ENCODE measurements at places on chromosomes 7 and 10. TPM values are rescaled to one million over a fixed set of nuclear protein-coding genes. Genes with fewer than 3 reads are reported as not detected.
A peak's percentile ranks its signal among the peaks of the same experiment; 100 is the strongest.

DNA sequence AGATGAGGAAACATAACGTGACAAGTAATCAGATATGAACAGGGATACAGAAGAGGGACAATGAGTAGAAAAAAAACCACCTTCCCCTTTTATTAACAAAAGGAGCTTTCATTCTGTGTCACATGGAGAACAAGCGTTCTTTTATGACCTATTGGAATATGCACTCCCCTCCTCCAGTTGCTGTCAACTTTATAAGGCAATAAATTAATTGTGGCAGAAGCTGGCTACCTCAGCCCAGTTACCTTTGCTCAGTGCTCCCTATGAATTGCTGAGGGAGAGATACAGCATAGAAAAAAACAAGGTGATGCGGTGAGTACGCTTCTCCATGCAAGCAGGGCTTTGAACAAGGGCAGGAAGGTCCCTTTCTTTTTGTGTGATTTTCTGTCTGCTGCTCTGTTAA lies at the start of gene MGAM2:
MGAM2 (plus strand) TSS at position 220 of the 400 bp plus-strand sequence. CDS start 5,156 bp downstream, outside the sequence.
- no peak for DNase-seq

DNA sequence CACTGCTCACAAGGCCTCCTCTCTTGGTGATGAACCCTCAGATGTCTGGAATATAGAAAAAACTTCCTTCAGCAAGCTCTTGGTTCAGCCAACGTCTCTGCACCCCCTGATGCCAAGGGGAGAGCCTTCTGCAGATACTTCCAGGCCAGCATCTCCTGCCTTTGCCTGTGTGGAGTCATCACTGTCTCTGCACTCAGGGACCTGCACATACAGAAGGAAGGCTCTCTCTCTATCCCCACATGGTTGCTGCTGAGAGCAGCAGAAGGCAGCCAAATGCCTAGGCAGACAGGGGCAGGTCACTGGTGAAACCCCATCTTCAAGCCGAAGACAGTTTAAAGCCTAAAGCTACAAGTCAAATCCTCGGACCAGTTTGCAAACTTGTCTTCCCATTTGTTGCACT lies 137.6 kb downstream of the WDR11 start:
- no peak for DNase-seq

- DNase-seq, result no peak
Measured at GRCh38 chr7:81399471-81399870, 370.4 kb downstream of the HGF start.

GRCh38 chr7:135259702-135260101 lies 26.1 kb downstream of the STRA8 start:
- no peak for DNase-seq

- DNase-seq, result peak; percentile 43
Measured at GRCh38 chr10:47454008-47454779, 29.7 kb downstream of the ANXA8 start.

DNA sequence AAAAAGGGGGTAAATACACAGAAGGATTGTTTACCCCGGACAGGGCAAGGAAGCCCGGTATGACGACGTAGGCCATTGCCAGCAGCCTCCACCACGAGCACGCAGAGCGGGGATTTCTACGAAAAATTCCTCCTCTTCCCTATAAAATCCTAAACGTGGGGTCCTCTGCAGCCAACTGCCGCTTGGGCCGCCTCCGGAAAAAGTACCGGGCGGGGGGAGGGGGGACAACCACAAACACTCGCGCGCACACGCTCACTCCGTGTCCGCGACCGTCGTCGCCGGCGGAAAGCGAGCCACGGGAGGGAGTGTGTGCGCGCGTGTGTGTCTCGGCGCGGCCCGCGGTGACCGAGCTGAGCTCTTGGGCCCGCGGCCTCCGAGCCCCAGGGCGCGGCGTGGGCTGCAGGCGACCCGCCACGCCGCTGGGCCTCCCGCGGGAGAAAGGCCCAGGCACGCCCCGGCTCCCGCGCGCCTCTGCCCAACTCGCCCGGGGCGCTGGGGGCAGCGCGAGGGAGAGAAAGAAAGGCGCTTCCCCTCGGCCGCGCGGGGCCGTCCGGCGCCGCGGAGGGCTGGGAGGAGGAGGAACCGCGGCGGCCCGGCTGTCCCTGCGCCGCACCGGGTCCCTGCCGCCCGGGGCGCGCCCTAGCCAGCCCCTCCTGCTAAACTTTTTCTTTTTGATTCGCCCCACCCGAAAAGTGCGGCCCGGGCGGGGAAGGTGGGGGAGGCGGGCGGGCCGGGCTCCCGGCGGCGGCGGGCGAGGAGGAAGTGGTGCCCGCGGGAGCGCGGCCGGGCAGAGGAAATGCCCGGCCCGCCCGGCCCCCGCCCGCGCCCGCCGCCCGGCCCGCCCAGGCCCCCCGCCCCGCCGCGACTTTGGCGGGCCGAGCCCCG lies 1.5 kb downstream of the CTBP2 start:
- DNase-seq, result peak; percentile 75

DNA sequence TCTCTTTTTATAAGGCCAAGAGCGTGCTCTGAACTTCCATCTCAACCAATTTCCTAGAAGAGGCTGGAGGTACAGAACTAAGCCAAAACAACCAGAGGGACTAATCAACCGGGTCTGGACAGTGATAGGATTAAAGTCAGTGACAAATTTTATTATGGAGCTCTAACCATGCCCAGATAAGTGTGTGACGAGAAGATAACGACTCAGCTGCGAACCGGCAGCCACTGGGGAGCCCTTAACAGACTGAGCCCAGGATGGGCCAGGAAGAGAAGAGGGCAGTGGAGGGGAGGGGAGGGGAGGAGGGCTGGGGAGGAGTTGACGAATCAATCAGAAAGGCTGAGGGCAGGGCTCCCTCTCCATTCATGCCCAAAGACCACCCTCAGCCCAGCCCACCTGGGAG lies 119.9 kb downstream of the PLXNA4 start:
- peak; percentile 51 for DNase-seq

GRCh38 chr7:116547347-116547746 lies 22.5 kb downstream of the CAV1 start:
- DNase-seq, result no peak

GRCh38 chr10:33796680-33797079 lies 462.2 kb upstream of the NRP1 start:
- no peak for DNase-seq

DNA sequence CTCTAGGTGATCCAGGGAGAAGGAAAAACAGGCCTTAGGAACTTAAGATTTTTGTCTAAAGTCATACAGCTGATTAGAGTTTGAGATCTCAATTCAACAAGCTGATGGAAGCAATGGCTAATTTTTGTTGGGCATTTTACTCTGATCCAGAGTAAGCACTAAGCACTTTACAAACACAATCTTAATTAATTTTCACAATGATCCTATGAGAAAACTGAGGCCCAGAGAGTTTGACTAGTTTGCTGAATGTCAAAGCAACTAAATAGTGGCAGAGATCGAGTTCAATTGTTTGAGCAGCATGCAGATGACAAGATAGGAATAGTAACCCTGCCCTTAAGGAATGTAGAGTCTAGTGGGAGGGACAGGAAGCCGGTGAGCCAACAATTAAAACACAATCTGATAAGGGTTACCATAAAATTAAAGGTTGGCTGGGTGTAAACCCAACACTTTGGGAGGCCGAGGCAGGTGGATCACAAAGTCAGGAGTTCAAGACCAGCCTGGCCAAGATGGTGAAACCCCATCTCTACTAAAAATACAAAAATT lies 13.5 kb upstream of the RPEL1 start:
- DNase-seq, result no peak

DNA sequence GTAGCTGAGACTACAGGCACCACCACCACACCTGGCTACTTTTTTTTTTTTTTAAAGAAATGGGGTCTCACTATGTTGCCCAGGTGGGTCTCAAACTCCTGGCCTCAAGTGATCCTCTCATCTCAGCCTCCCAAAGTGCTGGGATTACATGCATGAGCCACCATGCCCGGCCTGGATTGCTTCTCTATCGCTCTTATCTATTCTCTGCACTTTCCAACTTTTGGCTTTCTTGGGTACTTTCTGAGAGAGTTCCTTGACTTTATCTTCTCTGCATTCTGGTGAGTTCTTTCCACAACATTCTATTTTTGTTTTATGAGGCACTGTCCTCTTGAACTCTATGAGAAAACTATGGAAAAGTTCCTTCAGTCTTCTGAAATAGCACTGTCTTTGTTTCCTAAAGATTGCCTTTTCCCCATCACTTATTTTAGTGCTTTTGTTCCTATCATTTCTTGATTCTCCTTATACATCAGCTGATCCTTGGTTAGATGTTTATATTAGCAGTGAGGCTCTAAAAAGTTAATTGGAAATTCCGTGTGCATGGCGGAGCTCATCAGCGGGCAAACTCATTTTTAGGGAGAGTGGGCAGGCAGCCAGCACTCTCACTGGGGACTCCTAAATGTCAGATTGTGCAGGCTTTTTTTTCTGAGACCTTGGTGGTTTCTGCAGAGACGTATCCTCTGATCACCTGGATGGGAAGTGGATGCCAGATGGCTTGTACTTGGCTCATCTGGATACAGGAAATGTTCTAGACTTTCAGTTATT lies 43.9 kb downstream of the HIP1 start:
- DNase-seq, result no peak

GRCh38 chr7:101496017-101496416 lies 133.1 kb downstream of the MYL10 start:
- DNase-seq, result no peak

GRCh38 chr7:33336820-33337219 lies 207.5 kb downstream of the BBS9 start:
- DNase-seq, result no peak

DNA sequence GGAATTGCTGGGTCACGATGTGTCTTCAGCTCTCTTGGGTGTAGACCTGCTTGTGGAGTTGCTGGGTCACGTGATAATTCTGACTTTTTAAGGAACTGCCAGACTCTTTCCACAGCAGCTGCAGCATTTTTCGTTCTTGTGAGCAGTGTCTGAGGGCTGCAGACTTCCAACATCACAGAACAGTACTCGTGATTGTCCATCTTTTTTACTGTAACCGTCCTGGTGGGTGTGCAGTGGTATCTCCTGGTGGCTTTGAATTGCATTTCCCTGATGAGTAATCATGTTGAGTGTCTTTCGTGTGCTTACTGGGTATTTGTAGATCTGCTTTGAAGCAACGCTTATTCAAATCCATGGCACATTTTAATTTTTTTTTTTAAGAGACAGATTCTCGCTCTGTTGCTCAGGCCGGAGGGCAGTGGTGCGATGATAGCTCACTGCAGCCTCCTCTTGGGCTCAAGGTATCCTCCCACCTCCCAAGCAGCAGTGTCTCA lies 22.7 kb downstream of the INPP5A start:
- DNase-seq, result peak; percentile 13

DNA sequence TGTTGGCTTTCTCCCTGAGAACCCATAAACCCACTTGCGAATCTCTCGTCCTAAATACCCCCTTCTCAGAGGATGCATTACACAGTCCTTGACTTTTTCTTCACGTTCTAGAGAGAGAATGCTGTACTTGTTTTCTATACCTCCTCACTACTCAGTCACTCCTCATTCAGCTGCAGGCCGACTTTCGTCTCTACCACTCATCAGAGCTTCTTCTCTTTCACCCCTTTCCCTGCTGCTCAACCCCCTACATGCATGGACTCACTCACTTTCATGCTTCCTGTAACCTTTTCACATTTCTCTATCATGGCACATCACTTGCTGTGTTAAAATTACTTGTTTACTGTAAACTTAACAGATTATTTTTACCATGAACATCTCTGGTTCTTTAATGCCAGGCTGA lies 19.8 kb downstream of the MDFIC start:
- no peak for DNase-seq

- no peak for DNase-seq
Measured at GRCh38 chr10:50544857-50545429, 78.8 kb downstream of the SGMS1 start.

- no peak for DNase-seq
Measured at GRCh38 chr10:95506056-95506737, 55.0 kb downstream of the SORBS1 start.

- no peak for DNase-seq
Measured at GRCh38 chr10:19592276-19592675, 224.0 kb upstream of the PLXDC2 start.

GRCh38 chr10:4391683-4392082 lies 434.3 kb upstream of the AKR1E2 start:
- DNase-seq, result peak; percentile 16

GRCh38 chr10:132486539-132487121 lies 51.0 kb upstream of the INPP5A start:
- DNase-seq, result peak; percentile 62

GRCh38 chr10:35675846-35676245 lies 33.8 kb upstream of the FZD8 start:
- no peak for DNase-seq

- DNase-seq, result peak; percentile 59
Measured at GRCh38 chr7:107045195-107045960, 873 bp downstream of the PRKAR2B start.

DNA sequence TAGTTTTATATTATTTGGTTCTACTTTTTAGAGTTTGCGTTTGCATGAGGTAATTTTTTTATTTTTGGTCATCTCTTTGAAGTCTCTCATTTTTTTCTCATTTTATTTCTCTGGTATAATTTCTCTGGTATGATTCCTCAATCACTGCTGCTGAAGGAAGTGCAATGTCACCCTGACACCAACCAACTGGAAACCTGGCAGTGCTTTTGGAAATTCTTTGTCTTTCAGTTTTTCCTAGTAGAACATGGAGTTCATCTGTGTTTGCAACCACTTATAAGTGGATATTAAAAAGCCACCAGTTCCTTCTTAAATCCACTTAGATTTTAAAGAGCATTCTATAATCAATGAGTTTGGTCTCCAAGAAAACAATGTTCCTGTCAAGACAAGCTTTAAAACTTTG lies 291.8 kb downstream of the PRKG1 start:
- no peak for DNase-seq

DNA sequence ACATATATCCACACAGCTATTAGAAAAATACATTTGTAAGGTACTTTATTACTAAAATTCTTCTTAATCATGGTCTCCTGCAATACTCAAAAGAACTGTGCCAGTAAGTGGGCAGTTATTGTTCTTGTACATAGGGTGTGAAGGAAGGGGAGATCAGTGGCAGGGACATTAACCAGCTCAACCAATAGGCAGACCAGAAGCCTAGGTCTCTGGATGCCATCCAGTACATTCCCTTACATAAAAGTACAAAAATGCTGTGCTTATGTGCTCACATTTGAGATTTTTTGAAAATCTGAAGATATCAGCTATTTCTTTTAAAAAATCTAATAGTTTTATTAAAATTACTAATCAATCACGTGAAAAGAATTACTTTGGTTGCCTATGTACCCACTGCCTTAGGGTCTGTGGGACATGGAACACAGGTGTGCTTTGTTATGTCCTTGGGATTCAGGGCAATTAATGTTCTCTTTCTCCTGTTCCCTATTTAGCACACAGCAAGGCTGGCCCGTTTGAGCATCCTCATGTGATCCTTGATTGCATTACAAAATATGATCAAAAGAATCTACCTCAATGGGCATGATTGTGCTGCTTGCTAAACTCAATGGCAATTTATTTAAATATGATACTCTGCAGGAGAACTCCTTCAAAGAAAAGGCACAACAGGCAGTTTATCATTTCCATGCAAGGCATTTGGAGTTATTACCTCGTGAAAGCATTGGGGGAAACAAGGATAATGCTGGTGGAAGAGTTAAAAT lies 22.7 kb downstream of the TWIST1 start:
- DNase-seq, result no peak

- peak; percentile 17 for DNase-seq
Measured at GRCh38 chr10:51001587-51001986, 72.7 kb upstream of the PRKG1 start.

The TMEM72 gene
- not detected for total RNA-seq

The GRB10 gene
- total RNA-seq, result 92.9 TPM

The ENTPD1 gene
- 0.92 TPM for total RNA-seq

The MYH16 gene
- total RNA-seq, result not detected

The GPC2 gene
- 39.1 TPM for total RNA-seq

The MAP3K8 gene
- 12.9 TPM for total RNA-seq

The ATP6V0A4 gene
- 0.42 TPM for total RNA-seq
